Central memory CD8-positive, alpha-beta T cell (primary cell): ENCODE measurements at places on chromosomes 3 and 15.

GRCh38 chr3:25235466-25235865 lies 192.6 kb upstream of the RARB start:
- H3K4me1 ChIP-seq: no peaks in the 10 kb centered on the region
- no peaks in the 10 kb centered on the region for H3K36me3 ChIP-seq
- no peaks in the 10 kb centered on the region for H3K27me3 ChIP-seq

GRCh38 chr3:150787741-150788370 lies 24.9 kb upstream of the SIAH2 start:
- no peak overlapping the region for H3K27ac ChIP-seq
- peaks cover 6% of the 10 kb centered on the region for H3K27me3 ChIP-seq
- H3K4me1 ChIP-seq: peaks cover 6% of the 10 kb centered on the region
- H3K4me3 ChIP-seq: no peak overlapping the region
- H3K36me3 ChIP-seq: peaks cover 1% of the 10 kb centered on the region

DNA sequence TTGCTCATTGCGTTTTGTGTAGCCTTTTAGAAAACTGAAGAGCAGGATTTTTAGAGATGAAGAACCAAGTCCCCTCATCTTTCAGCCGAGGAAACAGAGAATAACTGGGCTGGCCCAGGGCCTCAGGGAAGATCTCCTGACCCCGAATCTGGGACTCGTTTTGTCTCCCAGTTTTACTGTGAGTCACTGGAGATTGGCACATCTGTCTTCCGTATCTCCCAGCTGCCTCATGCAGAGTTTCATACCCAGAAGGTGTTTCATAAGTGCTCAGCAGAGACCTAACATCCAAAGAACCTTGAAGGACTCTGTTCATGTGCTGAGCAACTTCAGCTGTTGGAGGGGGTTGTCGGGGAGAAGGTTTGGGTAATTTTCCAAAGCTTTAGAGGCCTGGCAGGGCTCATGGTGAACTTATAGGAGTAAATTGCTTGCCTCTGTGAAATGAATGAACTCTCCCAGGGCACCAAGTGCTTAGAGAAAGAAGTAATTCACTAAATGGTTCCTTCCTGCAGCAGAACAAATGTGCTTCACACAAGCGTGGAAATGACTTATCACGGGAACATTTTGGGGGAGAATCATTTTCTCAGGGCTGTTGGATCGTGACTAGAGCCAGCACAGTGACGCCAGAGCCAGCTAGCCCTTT lies 121.4 kb downstream of the FAM43A start:
- H3K4me1 ChIP-seq: no peaks in the 10 kb centered on the region
- H3K36me3 ChIP-seq: no peaks in the 10 kb centered on the region
- no peak for DNase-seq
- peaks cover 87% of the 10 kb centered on the region for H3K27me3 ChIP-seq
- no peak overlapping the region for H3K4me3 ChIP-seq
- no peak overlapping the region for H3K27ac ChIP-seq

GRCh38 chr3:195403841-195404408 lies 38.9 kb downstream of the ACAP2 start:
- no peaks in the 10 kb centered on the region for H3K36me3 ChIP-seq
- H3K27ac ChIP-seq: no peak overlapping the region
- DNase-seq: no peak

- no peak overlapping the region for H3K4me3 ChIP-seq
- peaks cover 15% of the 10 kb centered on the region for H3K36me3 ChIP-seq
Measured at GRCh38 chr3:58391156-58391865, 42.3 kb downstream of the PDHB start.

DNA sequence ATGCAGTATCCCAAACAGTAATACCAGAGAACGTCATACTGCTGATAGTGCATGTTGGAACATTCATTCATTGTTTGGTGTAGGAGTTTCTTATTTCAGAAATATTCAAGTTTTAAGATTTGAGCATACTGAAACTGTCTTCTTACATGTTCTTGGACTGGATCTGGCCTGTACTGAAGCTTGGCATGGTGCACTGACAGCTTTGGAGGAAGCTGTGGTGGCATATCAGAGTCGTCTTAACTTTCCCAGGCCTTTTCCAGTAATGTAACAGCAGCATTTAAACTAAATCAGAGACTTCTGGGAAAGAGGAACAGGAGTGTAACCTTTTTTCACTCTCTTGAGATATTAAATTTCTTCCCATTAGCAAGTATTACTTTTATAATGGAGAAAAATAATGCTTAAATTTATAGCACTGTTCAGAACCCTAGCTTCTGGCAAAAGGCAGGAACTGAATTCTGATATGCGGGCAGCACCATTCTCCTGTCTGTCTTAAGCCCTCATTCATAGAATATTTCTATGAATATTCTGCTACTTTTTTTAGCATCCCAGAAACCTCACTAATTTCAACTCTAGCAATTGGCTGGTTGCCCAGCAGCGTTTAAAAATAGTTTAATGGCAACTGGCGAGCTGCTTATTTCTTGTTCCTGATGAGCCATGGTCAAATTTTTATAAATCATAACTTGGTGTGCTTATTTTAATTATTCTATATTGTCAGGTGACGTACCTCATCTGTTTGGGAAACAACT lies 31.1 kb downstream of the DNAJC13 start:
- H3K27me3 ChIP-seq: no peaks in the 10 kb centered on the region
- H3K36me3 ChIP-seq: peaks cover 16% of the 10 kb centered on the region
- H3K27ac ChIP-seq: no peak overlapping the region
- H3K4me3 ChIP-seq: no peak overlapping the region

DNA sequence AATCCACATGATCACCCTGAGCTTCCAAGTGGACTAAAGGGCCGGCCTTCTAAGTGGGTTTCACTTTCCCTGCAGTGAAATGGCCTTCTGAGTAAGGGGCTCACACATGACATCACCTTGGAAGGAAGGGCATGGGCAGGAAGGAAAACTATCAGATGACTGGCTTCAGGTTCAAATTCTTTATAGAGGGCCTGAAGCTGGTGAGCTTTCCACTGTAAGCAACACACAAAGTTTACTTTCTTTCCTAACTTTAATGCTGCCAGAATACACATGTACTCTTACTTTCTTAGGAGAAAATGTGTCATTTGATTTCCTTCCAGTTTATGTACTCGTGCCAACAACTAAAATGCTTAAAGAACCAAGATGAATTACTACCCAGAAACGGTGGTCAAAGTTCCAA lies 475.6 kb downstream of the FOXP1 start:
- DNase-seq: no peak
- H3K27me3 ChIP-seq: no peaks in the 10 kb centered on the region
- no peak overlapping the region for H3K27ac ChIP-seq
- no peak overlapping the region for H3K4me3 ChIP-seq
- peaks cover 46% of the 10 kb centered on the region for H3K4me1 ChIP-seq

- no peaks in the 10 kb centered on the region for H3K27me3 ChIP-seq
- H3K4me3 ChIP-seq: no peak overlapping the region
- H3K4me1 ChIP-seq: no peaks in the 10 kb centered on the region
- H3K27ac ChIP-seq: no peak overlapping the region
- no peak for DNase-seq
- H3K36me3 ChIP-seq: no peaks in the 10 kb centered on the region
Measured at GRCh38 chr3:150729682-150730360, 26.1 kb upstream of the ERICH6 start.

DNA sequence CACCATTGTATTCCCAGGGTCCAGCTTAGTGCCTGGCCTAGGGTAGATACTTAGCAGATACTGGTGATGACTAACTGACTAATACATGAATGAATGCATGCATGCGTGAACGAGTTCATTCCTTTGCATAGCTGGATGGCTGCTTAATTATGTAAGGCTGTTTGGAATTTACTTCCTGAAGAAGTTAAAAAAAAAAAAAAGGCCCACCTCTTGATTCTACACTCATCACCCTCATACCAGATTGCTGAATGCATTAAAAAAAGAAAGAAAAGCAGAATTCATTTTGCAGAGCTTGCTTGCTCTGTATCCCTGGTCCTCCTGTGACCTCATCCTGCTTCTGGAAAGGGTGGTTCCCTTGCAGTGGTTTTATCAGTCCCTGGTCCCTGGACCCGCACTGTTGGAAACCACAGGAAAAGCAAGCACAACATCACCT lies 277.6 kb upstream of the CFAP20DC start:
- H3K36me3 ChIP-seq: peaks cover 2% of the 10 kb centered on the region
- no peaks in the 10 kb centered on the region for H3K4me1 ChIP-seq
- no peak overlapping the region for H3K4me3 ChIP-seq
- H3K27ac ChIP-seq: no peak overlapping the region
- no peak for DNase-seq

DNA sequence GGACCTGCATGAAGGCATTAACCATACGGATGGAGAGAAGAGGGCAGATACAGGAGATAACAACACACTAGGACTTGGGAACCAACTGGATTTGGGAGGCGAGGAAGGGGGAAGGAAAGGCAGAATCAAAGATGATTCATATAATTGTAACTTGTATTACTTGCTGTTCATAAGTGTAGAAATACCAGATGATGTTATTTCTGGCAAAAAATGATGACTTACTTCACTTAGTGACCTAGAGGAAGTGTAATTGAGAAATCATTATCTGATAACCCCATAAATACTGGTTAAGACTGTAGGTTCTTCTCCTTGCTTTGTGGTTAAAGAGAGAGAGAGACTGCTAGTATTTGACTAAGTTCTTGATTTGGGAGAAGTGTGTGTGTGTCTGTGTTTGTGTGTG lies 50.5 kb upstream of the GK5 start:
- H3K4me3 ChIP-seq: peak overlapping the region; percentile 0
- H3K4me1 ChIP-seq: peaks cover 29% of the 10 kb centered on the region
- no peak for DNase-seq
- H3K27ac ChIP-seq: peak overlapping the region; percentile 9

- H3K4me1 ChIP-seq: peaks cover 27% of the 10 kb centered on the region
- peak overlapping the region; percentile 87 for H3K27ac ChIP-seq
- H3K27me3 ChIP-seq: peaks cover 15% of the 10 kb centered on the region
- H3K36me3 ChIP-seq: peaks cover 14% of the 10 kb centered on the region
- peak overlapping the region; percentile 96 for H3K4me3 ChIP-seq
Measured at GRCh38 chr3:11720917-11721411, 77.2 kb upstream of the VGLL4 start.

DNA sequence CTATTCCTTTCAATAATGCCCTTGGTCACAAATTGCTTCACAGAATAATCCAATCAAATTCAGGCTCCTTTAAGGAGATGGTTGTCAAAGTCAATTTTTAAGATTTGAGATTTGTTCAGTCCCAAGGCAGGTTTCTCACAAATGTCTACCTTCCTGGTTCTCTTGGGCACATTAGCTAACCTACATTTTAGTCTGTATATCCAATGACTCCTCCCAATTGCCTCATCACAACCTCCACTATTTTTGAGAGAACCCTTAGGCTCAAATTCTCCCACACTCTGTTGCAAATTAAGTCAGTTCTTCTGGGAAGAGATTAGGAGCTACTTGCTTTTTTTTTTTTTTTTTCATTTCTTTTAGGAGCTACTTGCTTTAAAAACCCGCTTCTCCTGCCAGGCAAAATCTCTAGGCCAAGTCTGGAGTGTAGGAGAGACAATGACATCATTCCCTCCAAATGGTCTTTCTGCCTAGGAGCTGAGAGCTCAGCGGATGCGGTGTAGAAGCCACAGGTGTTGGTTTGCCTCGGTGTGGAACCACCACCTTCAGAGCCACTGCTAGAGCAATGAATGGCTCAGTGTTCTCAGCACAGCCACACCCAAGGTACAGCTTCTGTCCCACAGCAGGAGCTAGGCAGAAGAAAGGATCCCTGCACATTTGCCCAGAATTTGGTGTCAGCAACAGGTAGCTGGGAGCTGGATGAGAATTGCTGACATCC lies 10.0 kb upstream of the INO80 start:
- peaks cover 10% of the 10 kb centered on the region for H3K27me3 ChIP-seq
- DNase-seq: no peak
- no peak overlapping the region for H3K27ac ChIP-seq
- no peaks in the 10 kb centered on the region for H3K36me3 ChIP-seq
- H3K4me3 ChIP-seq: no peak overlapping the region

DNA sequence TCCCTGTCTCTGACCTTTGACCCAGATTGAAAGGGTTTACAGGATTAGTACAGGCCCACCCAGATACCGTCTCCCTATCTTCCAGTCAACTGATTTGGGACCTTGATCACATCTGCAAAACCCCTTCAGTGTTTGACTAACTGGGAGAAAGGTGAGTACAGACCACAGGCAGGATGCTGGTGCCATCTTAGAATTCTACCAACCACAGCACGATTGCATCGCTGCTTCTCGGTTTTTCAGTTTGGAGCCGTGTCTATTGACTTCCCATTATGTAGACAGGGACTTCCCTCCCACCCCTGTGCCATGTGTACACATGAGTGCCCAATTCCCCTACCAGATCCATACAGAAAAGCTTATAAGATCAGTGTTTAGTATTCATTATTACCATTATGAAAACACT lies 6.6 kb upstream of the KLF13 start:
- DNase-seq: no peak
- peaks cover 21% of the 10 kb centered on the region for H3K4me1 ChIP-seq
- H3K27me3 ChIP-seq: no peaks in the 10 kb centered on the region
- H3K27ac ChIP-seq: peak overlapping the region; percentile 25

DNA sequence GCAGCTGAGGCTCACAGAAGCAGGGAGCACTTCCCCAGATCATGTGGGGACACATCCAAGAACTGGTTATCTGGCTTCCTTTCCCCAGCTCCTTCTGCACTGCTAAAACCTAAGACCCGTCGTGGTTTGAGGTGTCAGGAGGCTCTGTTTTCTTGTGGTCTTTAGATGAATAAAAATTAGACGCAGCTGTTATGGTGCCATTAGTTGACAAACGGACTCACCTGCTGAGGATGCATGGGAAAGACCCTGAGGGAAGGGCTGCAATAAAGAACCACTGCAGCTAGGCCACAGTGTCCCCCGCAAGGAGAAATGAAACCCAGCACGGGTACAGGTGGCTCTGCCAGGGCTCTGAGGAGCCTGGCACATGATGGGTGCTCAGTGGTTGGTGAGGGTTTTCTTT lies 99.4 kb downstream of the IQSEC1 start:
- peaks cover 78% of the 10 kb centered on the region for H3K4me1 ChIP-seq
- H3K27me3 ChIP-seq: no peaks in the 10 kb centered on the region
- no peak for DNase-seq

- no peak overlapping the region for H3K4me3 ChIP-seq
- H3K27ac ChIP-seq: no peak overlapping the region
- peaks cover 3% of the 10 kb centered on the region for H3K36me3 ChIP-seq
- H3K4me1 ChIP-seq: no peaks in the 10 kb centered on the region
- no peak for DNase-seq
- peaks cover 12% of the 10 kb centered on the region for H3K27me3 ChIP-seq
Measured at GRCh38 chr15:100994597-100995446, 75.7 kb downstream of the LRRK1 start.

- H3K36me3 ChIP-seq: no peaks in the 10 kb centered on the region
- no peak overlapping the region for H3K4me3 ChIP-seq
- peaks cover 16% of the 10 kb centered on the region for H3K27me3 ChIP-seq
- H3K27ac ChIP-seq: no peak overlapping the region
Measured at GRCh38 chr15:54594115-54594514, 602.6 kb downstream of the RSL24D1 start.

DNA sequence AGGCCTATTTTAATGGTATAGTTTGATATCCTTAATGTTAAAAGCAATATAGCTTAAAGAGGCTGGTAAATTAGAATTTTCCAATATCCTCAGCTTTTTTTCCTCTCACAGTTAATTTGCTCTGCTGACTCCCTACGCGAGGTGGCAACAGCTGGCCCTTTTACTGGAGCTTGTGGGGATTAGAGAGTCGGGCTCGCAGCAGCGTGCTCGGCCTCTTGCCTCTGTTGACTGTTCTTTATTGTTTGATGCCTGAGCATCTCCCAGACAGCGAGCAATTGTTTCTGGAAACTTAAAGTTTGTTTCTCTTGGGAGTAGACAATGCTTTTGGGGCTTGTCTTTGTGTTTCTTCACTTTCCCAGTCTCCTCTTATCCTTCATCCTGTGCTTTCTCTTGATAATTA lies 80.8 kb downstream of the OPA1 start:
- peaks cover 4% of the 10 kb centered on the region for H3K4me1 ChIP-seq
- no peak overlapping the region for H3K4me3 ChIP-seq
- H3K36me3 ChIP-seq: peaks cover 44% of the 10 kb centered on the region

GRCh38 chr3:32310918-32311839 lies 72.7 kb downstream of the CMTM8 start:
- no peaks in the 10 kb centered on the region for H3K27me3 ChIP-seq
- peaks cover 11% of the 10 kb centered on the region for H3K4me1 ChIP-seq
- DNase-seq: no peak
- no peak overlapping the region for H3K4me3 ChIP-seq
- no peaks in the 10 kb centered on the region for H3K36me3 ChIP-seq
